Nephron progenitor cell (in vitro differentiated cells): ENCODE measurements at places on chromosomes 7 and 10.

GRCh38 chr10:71564194-71564820, 155.3 kb downstream of the C10orf105 start:
- no peak overlapping the region for H3K27ac ChIP-seq
- H3K27me3 ChIP-seq, result peaks cover 38% of the 10 kb centered on the region
- H3K36me3 ChIP-seq, result no peaks in the 10 kb centered on the region
- no peak for DNase-seq
- peaks cover 28% of the 10 kb centered on the region for H3K4me1 ChIP-seq

- peaks cover 4% of the 10 kb centered on the region for H3K27me3 ChIP-seq
- peak; percentile 10 for DNase-seq
- peaks cover 55% of the 10 kb centered on the region for H3K4me1 ChIP-seq
- H3K36me3 ChIP-seq, result peaks cover 14% of the 10 kb centered on the region
Observed at GRCh38 chr7:39624442-39624807, 1.1 kb downstream of the RALA start.

DNA sequence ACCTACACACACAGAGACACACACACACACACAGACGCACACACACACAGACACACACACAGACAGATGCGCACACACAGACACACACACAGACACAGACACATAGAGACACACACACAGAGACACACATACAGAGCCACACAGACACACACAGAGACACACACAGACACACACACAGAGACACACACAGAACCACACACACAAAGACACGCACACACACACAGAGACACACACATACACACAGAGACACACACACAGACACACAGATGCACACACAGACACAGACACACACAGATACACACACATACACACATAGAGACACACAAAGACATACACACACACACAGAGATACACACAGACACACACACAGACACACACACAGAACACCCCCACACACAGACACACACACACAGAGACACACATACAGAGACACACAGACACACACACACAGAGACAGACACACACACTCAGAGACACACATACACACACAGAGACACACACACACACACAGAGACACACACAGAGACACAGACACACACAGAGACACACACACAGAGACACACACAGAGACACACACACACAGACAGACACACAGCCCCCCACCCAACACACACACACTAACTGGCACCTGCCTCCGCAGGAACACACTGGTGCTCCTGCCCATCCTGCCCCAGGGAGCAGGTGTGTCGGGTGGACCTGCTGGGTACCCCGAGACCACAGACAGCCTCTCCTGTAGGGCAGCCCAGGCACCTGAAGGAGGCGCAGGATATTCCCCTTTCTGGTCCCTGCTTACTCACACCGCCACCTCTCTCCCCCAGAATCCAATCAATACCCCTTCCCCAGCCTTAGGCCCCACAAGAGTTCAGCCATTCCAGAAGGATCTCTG, 5.4 kb upstream of the FZD9 start:
- no peak for DNase-seq
- H3K4me1 ChIP-seq, result peaks cover 36% of the 10 kb centered on the region
- no peak overlapping the region for H3K4me3 ChIP-seq
- H3K27ac ChIP-seq, result no peak overlapping the region
- H3K36me3 ChIP-seq, result no peaks in the 10 kb centered on the region

DNA sequence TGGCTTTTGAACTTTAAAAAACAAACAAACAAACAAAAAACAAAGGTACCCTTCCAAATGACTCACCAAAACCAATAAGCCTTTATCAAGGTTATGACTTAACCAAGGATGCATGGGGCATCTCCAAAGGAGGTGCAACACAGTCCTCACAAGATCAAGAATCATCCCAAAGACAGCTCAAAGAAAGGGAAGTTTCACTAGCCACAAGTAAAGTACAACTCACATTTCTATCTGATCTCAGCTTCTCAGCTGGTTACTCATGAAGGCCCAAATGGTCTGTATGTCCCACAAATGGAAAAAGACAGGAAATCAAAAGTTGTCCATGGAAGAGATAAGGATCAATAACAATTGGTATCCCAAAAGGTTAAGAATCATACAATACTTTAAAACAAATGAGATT, 6.0 kb upstream of the MKLN1 start:
- H3K36me3 ChIP-seq, result peaks cover 12% of the 10 kb centered on the region
- DNase-seq, result no peak

DNA sequence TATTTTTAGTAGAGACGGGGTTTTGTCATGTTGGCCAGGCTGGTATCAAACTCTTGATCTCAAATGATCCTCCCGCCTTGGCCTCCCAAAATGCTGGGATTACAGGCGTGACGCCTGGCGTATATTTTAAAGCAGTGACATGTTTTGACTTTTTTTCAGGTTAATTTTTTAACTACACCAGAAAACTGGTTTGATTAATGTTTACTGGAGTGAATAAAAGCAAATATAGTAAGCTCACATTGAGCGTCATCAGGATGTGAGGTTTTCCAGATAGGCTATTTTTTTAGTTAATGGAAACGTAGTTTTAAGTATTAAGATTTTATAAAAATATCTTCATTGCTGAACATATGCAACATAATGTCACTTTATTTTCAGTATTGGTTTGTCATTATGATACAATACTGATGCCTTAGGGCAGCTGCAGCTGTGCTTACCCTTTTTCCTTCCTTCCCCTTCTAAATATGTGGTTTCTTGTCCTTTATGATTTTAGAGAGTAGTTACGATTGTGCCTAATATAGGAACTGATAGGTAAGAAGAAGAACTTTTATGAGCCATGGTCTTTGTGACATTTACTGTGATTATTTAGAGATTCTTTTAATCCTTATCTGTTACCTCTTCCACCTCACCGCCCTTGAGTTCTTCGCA, 37.3 kb downstream of the TMEM60 start:
- H3K36me3 ChIP-seq, result peaks cover 8% of the 10 kb centered on the region
- no peak for DNase-seq
- peaks cover 6% of the 10 kb centered on the region for H3K4me1 ChIP-seq

DNA sequence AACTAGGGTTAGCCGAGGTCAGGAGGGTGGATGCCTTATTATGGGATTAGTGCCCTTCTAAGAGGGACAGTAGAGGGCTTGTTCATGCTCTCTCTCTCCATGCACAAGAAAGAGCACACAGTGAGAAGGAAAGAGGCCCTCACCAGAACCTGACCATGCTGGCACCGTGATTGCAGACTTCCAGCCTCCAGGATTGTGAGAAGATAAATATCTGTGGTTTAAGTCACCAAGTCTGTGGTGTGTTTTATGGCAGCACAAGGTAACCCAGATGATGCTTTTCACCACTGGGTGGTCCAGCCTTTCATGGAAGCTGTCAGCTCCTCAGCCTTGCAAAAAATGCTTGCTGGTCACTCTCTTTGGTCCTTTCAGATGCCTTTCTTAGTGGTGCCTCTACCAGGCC, 175.9 kb downstream of the ANKRD30A start:
- H3K36me3 ChIP-seq, result no peaks in the 10 kb centered on the region
- DNase-seq, result no peak
- no peak overlapping the region for H3K27ac ChIP-seq
- no peak overlapping the region for H3K4me3 ChIP-seq
- H3K27me3 ChIP-seq, result no peaks in the 10 kb centered on the region

DNA sequence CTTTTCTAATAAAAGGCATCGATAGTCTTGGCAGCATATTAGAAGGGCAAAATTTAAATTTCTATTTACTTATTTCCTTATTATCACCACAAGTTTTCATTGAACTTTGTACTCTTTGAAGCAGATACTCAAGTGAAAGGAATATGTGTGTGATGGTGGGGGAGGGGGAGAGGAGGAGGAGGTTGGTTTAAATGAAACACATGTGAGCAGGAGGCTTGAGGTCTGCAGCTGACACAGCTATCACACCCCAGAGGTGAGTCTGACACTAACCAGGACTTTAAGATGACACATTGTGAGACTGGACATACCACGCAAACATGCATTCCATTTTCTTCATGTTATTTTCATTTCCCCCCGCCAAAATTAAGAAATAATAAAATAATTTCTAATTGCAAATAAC, 63.3 kb downstream of the CTTNBP2 start:
- no peak overlapping the region for H3K4me3 ChIP-seq
- H3K27ac ChIP-seq, result no peak overlapping the region
- no peak for DNase-seq
- no peaks in the 10 kb centered on the region for H3K27me3 ChIP-seq
- peaks cover 19% of the 10 kb centered on the region for H3K4me1 ChIP-seq
- H3K36me3 ChIP-seq, result peaks cover 41% of the 10 kb centered on the region

DNA sequence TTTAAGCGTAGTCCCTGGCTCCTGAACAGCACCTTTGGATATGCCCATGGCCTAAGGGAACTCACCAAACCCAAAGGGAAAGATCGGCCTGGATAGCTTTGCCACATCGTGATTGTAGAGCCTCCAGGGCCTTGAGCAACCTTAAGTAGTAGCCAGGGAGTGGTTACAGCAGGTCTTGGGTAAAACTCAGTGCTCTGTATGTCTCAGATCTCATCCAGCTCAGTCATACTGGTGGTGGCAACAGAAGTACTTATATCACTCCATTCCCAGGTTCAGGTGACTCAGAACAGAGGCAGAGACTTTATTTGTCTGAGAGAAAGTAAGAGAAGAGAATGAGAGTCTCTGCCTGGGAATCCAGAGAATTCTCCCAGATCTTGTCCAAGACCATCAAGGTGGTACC, 39.1 kb upstream of the AASS start:
- H3K36me3 ChIP-seq, result no peaks in the 10 kb centered on the region
- no peak overlapping the region for H3K27ac ChIP-seq
- no peaks in the 10 kb centered on the region for H3K4me1 ChIP-seq

DNA sequence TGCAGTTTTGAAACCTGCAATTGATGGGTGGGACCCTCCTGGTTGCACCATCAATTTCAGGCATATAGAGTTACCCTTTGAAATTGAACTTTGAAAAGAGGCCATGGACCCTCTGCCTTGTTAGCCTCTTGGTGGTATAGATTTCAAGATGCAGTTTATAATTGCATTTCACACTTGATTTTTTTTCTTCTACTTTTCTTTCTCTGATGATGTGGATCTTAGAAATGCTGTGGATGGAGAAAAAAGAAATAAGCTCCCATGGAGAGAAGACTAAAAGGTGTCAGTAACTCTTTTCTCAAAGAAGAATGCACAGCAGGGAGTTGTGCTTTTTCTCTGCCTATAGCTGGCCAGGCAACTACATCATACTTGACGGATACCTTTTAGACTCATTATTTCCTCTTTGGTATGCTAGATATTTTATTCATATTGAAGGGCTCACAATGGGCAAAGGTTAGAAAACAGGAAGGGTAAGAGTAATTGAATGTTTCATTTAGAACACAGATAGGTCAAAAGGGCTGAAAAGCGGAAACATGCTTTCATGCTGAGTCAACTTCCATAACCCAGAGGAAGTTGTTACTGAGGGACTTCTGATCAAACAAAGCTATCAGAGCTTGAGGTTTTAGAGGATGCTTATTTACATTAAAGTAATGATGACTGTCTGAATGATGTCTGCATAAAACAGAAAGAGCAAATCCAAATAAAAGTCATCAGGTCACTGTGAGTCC, 773.2 kb upstream of the LRRN3 start:
- H3K36me3 ChIP-seq, result no peaks in the 10 kb centered on the region
- peaks cover 5% of the 10 kb centered on the region for H3K4me1 ChIP-seq
- H3K27me3 ChIP-seq, result no peaks in the 10 kb centered on the region
- no peak for DNase-seq
- no peak overlapping the region for H3K4me3 ChIP-seq

- peak overlapping the region; percentile 97 for H3K4me3 ChIP-seq
- peak overlapping the region; percentile 74 for H3K27ac ChIP-seq
- H3K36me3 ChIP-seq, result peaks cover 46% of the 10 kb centered on the region
- no peak for DNase-seq
Observed at GRCh38 chr7:77698042-77698625, 1.9 kb downstream of the RSBN1L start.

- H3K4me3 ChIP-seq, result peak overlapping the region; percentile 62
- DNase-seq, result peak; percentile 49
- peaks cover 16% of the 10 kb centered on the region for H3K27me3 ChIP-seq
- H3K4me1 ChIP-seq, result peaks cover 48% of the 10 kb centered on the region
Observed at GRCh38 chr7:1672851-1673486, 2.9 kb downstream of the ELFN1 start.

DNA sequence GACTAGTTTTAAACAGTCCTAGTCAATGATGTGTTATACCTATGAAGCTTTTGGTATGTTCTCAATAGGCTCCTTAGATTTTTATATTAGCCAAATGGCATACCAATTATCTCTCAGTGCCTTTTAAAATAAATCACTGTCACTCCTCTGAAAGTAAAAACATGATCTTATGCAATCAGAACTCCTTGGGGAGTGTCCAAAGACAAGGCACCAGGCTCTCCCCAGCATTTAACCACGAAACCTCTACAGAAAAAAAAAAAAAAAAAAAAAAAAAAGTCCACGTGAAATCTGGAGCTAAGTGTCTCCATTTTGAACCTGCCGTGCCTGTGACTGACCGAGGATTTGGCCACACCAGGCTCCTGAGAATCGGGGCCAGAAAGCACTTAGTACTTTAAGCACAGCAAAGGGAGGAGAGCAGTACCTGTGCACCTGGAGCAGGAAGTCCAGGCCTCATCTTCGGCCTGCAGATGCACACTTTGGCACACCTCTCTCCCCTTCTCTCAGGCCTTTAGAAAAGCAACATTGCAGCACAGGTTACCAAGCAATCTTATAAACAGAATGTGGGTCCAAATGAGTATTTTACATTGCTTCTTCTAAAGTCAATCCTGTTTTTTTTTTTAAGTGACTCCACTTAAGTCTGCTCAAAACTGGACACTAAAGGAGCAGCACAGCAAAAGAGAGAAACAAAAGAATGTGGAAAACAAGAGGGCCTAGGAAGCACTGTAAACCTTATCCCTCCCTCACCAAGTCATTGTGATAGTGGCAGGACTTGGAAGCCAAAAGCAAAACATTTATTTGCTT, 1.5 kb downstream of the FAM13C start:
- H3K27me3 ChIP-seq, result peaks cover 52% of the 10 kb centered on the region
- H3K4me1 ChIP-seq, result peaks cover 13% of the 10 kb centered on the region
- DNase-seq, result no peak

- H3K4me1 ChIP-seq, result peaks cover 60% of the 10 kb centered on the region
- H3K27me3 ChIP-seq, result peaks cover 4% of the 10 kb centered on the region
- no peak for DNase-seq
- H3K27ac ChIP-seq, result no peak overlapping the region
Observed at GRCh38 chr10:72308320-72308987, 34.7 kb downstream of the DDIT4 start.

- no peaks in the 10 kb centered on the region for H3K36me3 ChIP-seq
- no peak overlapping the region for H3K27ac ChIP-seq
- DNase-seq, result no peak
- H3K27me3 ChIP-seq, result peaks cover 9% of the 10 kb centered on the region
Observed at GRCh38 chr7:1809070-1809469, 139.0 kb downstream of the ELFN1 start.
